ENCODE measurements at places on chromosomes 6 and 20.

- DNase-seq, result peak; percentile 89
These were observed 11.4 kb downstream of the SYNGAP1 start for GRCh38 chr6:33430991-33431879.

DNA sequence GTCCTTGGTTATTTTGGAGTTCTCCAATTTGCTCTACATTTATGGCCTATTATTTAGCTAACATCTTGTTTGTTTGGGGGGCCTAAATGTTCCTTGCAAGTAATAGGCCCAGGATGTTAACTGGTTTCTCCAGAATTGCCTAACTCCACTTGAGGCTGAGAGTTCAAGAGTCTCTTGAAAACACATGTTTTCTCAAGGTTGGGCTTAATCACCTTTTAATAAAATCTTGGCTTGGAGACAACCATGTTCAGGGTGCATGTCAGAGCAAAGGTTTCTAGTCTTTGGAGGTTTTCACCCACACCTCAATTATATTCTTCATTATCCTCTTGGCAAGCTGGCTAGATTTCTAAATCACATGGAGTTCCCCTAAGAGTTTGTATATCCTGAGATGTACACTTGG is 54.2 kb downstream of the KLHL31 start:
- DNase-seq, result no peak

DNA sequence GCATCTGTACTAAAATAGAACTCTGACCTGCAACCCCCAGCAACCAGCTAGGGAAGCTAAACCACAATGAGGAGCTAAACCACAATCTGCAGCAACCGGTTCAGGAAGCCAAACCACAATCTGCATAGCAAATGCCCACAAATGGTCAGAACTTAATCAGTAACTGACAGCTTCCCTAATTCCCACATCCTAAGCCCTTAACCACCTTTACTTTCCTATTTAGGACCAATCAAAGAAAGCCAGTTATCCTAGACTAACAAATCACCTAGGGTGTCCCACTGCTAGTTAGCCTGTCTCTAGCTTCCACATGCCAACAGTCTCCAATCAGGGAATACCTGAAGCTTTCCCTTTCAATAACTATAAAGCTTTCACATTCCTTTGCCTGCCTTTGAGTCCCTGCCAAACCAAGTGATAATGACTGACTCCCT is 424.6 kb upstream of the PTCHD4 start:
- DNase-seq, result no peak

GRCh38 chr6:75418233-75418632 is 75.4 kb downstream of the FILIP1 start:
- no peak for DNase-seq

DNA sequence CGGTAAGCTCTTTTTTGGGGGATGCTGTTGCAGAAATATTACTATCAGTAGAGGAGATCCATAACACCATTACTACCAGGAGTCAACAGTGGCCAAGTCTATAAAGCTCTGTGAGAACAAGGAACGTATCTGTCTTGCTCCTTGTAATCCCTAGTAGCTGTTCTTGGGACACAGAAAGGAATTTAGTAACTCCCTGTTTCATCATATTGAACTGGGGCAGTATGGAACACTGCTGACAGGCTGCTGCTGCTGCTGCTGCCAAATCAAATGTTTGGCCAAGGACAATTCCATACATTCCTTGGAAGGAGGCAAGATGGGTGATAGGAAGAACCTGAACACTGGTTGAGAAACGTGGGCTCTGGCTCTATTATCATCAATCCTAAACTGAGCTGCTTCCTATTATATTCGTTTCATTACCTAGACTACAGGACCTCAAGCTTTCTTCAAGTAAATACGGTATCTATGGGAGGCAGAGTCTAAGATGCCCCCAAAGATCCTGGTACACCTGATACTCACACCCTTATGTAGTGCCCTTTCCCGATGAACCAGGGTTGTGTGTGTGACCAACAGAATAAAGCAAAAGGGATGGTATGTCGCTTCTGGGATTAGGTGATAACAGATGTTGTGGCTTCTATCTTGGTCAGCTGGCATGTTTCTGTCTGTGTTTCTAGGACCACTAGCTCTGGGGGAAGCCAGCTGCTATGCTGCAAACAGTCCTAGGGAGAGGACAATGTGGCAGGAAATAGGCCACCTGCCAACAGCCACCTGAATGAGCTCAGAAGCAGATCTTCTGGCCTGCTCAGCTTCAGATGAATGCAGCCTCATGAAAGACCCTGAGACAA is 39.5 kb downstream of the ELOVL5 start:
- peak; percentile 57 for DNase-seq

GRCh38 chr6:83952830-83953229 is 80.7 kb upstream of the MRAP2 start:
- no peak for DNase-seq

DNA sequence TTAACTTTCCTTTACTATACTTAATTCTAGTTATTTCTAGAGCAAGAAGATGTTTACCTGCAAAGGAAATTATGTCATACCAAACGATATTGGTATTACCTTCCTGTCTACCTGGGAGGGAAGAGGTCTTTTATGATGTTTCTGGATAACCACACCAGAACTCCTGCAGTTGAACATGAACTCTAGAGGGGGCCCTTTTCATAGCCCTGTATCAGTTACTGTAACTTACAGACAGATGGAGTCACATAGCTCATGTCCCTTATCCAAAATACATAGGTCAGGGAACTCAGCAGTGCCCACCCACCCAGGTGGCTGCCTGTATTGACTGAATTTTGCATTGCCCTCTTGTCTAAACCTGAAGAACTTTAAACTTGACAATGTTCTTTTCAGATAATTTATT is 35.1 kb upstream of the MYL9 start:
- no peak for DNase-seq

GRCh38 chr6:41498968-41499599 is 47.1 kb upstream of the FOXP4 start:
- no peak for DNase-seq

DNA sequence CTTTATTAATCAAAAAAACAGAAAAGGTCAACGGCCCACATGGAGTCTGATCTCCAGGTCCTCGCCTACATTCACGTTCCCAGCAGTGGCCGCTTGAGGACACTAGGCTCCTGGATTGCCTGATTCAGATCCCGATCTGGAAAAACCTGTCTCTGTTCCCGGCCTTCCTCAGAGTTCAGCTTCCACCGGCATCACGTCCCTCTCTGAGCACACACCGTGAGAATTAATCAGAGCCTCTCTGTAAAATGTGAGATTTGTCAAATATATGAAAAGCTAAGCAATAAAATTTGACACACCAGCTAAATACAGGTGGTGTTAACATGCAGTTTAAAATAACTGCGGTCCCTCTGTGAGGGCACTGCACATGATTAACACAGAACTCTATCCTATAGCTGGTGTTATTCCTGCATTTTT is 122.8 kb upstream of the COL21A1 start:
- DNase-seq, result no peak

GRCh38 chr6:24848461-24848860 is 49.7 kb upstream of the ARMH2 start:
- DNase-seq, result no peak

DNA sequence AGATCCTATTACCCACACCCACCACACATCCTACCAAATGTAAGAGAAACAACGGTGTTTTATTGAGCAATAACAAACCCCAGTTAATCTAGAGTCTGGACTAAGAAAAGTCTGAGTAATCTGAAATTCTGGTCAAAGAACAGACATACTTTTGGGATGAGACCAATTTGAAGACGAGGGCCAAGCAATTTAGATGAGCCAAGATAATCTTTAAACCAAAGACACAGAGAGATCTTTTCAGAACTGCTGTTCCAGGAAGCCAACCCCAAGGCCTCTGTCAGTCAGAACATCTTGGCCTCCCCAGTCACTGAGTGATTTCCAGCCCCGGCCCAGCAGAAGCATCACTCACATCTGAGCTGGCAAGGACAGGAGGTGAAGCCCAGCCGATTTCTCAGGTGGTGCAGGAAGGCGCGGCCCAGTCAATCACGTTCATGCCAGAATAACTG is 118.5 kb upstream of the SYNDIG1 start:
- DNase-seq, result no peak

GRCh38 chr6:32109114-32109764 is at the start of gene TNXB:
TSS of gene TNXB (minus strand) at chr6:32109338. CDS start at chr6:32098198, 11,140 bp downstream.
- no peak for DNase-seq

DNA sequence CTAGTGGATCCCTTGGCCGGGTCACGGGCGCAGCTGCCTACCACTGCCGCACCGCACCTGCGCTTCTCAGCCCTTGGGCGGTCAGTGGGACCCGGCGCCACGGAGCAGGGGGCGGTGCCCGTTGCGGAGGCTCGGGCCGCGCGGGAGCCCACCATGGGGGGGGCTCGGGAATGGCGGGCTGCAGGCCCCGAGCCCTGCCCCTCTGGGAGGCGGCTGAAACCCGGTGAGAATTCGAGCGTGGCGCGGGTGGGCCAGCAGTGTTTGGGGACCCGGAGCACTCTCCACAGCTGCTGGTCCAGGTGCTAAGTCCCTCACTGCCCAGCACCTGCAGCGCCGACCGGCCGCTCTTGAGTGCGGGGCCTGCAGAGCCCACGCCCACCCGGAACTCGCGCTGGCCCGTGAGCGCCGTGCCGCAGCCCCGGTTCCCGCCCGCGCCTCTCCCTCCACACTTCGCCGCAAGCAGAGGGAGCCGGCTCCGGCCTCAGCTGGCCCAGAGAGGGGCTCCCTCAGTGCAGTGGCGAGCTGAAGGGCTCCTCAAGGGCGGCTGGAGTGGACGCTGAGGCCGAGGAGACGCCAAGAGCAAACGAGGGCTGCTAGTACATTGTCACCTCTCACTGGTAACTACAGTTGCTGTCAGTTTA is 120.5 kb upstream of the TMEM170B start:
- DNase-seq, result no peak

DNA sequence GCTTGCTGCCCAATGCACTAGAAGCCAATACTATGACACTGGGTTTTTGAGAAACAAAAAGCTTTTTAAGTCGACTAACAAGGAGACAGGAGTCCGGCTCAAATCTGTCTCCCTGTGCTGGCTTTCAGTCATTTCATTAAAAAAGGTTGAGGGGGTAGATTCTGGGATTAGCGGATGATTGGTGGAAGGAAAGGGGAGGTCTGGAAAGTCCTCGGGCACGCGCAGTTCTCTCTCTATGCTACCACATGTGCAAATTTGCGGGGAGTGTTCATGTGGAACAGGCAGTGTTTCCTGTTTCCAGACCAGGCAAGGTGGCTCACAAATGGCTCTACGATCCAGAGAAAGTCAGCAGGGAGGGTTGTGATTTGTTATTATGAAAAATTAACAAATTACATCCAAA is 89.1 kb upstream of the TOX2 start:
- DNase-seq, result no peak

- no peak for DNase-seq
These were observed 172.2 kb downstream of the BTBD9 start for GRCh38 chr6:38467566-38467965.

- DNase-seq, result peak; percentile 80
These were observed at the start of gene GPSM3 for GRCh38 chr6:32192608-32193039. TSS of gene GPSM3 (minus strand) at chr6:32192643. CDS start at chr6:32192513, 130 bp downstream.

DNA sequence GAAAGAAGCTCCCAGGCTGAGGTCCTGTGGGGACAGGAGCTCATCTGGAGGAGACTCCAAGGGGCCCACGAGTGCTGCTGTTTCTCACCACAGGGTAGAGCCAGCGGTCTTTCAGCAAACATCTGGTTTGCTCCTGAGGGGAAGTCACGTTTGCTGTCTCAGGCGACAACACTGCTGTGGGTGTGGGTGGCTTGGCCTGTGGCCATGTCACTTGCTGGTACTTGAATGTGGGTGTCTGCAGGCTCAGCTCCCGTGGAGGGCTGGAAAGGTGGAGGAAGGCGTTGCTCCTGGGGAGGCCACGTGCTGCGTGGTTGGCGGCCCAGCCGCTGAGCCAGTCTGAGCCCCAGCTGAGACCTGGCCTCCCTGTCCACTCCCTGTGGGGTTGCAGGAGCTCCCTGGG is 52.8 kb upstream of the MPC1 start:
- peak; percentile 70 for DNase-seq

GRCh38 chr6:101396548-101397173 is 3.2 kb downstream of the GRIK2 start:
- DNase-seq, result peak; percentile 10

DNA sequence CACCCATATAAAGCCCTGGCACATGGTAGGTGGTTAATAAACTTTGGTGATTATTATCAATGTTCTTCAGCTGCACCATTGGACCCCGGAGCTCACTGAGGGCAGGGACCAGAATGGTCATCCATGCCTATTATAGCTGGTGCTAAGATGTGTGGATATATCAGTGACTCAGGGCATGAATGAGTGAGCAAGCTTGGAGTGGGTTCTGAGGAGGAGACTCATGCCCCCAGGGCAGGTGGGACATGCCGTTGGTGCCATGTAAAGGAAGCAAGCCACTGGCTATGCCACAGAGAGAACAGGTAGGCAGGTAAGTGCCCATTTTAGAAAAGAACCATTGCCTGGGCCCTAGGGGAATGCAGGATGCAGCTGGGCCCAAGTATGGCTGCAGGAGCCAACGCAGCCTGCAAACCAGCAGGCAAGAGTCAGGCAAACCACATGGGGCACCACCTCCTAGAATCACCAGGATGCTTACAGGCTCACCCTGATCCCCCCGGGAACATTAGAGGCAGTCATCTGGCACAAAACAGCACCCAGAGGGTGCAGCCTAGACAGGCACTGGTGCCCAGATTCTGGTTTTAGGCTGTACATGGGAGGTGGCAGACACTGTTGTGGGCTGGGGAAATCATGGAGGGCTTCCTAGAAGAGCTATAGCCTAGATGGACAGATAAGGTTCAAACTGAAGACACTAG is 23.5 kb downstream of the PLAGL2 start:
- no peak for DNase-seq

DNA sequence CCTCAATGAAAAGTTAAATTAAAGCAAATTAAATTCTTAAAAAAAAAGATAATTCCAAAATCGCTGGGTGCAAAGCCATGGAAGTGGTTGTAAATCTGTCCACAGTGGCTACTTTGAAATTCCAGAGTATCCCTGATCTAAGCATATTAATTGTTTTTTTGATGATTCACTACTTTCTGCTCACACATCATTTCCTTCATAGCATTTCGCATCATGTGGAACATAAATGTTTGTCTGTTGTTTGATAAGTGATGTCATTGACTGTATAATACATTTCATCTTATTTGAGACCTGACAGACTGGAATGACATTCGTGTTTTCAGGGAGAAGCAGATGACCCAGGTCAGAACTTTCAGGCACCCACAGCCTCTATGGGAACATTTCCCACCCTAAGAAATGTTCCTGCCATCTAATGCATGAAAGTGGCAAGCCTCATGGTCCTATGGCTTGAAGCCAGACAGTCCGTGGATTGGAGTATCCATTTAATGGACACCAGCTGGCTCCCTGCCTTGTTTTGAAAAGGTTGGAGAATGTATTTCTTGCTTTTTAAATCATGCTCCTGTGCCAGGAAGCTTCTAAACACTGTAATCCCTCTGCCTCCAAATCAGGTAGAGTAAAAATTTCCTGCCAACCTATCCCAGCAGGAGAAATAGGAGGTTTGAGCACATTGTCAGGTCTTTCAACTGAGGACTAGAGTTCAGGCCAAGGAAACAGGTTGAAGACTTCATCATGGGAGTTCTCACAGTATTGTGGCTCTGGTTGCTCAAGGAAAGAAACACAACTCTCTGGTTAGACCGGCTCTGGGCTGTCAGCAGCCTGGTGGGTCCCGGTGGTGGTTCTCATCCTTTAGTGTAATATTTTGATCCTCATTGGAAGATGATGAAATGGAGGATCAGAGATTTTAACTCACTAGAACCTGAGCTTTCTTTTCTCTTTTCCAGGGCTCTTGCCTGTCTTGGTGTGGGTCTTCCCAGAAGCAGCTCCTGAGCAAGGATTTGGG is 157.9 kb downstream of the SLC24A3 start:
- DNase-seq, result no peak
